Activated T-helper 2 cell treated with anti-CD3 and anti-CD28 coated beads, Interferon-gamma antibody, Interleukin-2, Interleukin-4, amounts not matched to agents 10 μg/mL and 5 μg/mL and 100 μg/mL, durations not matched to agents 14 hours and 24 hours and 36 hours (primary cell): ENCODE measurements at places on chromosomes 16 and 17. TPM values are rescaled to one million over a fixed set of nuclear protein-coding genes. Genes with fewer than 3 reads are reported as not detected.

GRCh38 chr16:24488045-24488444 is 51.3 kb upstream of the RBBP6 start:
- no peaks in the 10 kb centered on the region for H3K27me3 ChIP-seq
- no peak overlapping the region for H3K27ac ChIP-seq
- no peaks in the 10 kb centered on the region for H3K36me3 ChIP-seq
- H3K4me3 ChIP-seq, result no peak overlapping the region
- no peak for DNase-seq

DNA sequence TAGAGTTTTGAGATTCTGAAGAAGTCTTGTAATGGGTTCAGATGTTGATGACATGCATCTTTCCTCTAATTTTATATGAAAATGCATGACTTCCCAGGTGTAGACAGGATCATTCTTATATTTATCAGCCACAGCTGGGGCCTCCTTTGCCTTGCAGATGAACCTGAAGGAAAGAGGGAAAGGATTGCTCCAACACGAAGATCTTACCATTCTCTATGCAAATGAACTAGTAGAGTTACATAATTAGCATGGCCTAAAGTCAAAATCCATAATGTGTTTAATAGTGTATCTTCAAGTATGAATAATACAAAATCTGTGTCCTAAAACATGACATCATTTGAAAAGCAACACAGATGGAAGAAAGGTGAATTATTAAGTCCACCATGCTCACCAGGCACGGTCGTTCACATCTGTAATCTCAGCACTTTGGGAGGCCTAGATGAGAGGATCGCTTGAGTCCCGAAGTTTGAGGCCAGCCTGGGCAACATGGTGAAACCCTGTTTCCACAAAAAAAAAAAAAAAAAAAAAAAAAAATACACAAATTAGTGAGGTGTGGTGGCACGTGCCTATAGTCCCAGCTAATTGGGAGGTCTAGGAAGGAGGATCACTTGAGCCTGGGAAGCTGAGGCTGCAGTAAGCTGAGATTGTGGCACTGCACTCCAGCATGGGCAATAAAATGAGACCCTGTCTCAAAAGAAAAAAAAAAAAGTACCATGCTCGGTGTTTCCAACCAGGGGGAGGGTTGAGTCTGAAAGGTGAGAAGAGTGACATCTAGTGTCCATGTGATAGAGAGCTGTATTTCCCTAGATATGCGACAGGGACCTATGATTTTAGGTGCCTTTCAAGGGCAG is 6.3 kb downstream of the VWA3A start:
- H3K4me3 ChIP-seq, result no peak overlapping the region
- no peak for DNase-seq
- H3K27me3 ChIP-seq, result peaks cover 25% of the 10 kb centered on the region
- peaks cover 1% of the 10 kb centered on the region for H3K4me1 ChIP-seq
- H3K27ac ChIP-seq, result no peak overlapping the region

The ADGRG1 gene
- total RNA-seq, result 1.8 and 1.9 TPM in 2 replicates

- H3K27me3 ChIP-seq, result peaks cover 2% of the 10 kb centered on the region
- no peak overlapping the region for H3K27ac ChIP-seq
- no peak overlapping the region for H3K4me3 ChIP-seq
- H3K4me1 ChIP-seq, result no peaks in the 10 kb centered on the region
These were observed 127.7 kb downstream of the NTN1 start for GRCh38 chr17:9148905-9149525.

The CHRNE gene
- 0.32 and 0.44 TPM in 2 replicates for total RNA-seq

The MYH1 gene
- total RNA-seq, result not detected in 2 replicates

GRCh38 chr16:86050591-86051367 is 151.8 kb downstream of the IRF8 start:
- no peak for DNase-seq
- no peaks in the 10 kb centered on the region for H3K36me3 ChIP-seq
- H3K27ac ChIP-seq, result no peak overlapping the region
- H3K4me3 ChIP-seq, result no peak overlapping the region

DNA sequence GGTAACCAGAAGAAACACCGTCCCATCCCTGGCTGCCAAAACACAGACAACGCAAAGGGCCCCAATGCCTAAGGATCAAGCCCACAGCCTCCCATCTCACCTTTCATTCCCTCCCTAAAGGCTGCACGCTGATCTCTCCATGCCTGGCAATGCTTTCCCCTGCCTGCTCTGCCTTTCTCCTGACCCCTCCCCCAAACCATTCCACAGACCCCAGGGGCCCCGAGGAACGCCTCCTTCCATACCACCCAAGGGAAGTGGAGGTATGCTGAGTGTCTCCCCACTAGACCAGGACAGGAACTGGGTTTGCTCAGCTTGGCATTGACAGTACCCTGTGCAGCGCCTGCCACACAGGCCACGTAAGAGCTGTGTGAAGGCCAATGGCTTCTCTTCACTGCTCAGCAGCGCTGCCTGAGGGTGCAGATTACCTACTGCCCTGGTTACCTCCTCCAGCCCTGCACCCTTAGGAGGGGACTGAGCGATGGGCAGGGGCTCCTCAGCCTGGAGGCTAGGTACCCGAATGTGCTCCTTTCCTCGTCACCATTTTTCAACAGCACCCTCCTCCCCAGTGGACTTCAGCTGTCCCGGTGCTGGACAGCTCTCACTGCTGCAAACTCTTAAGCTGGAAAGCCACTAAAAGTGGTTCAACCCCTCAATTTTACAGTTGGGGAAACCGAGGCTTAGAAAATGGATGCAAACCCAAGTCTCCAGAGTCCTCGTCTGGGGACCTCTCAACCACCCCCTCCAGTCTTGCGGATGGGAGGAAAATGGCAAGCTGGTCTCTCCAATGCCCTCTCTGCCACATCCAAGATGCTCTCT is 45.0 kb downstream of the SRCIN1 start:
- peaks cover 57% of the 10 kb centered on the region for H3K27me3 ChIP-seq
- no peaks in the 10 kb centered on the region for H3K36me3 ChIP-seq
- no peak overlapping the region for H3K27ac ChIP-seq
- no peak overlapping the region for H3K4me3 ChIP-seq
- peaks cover 20% of the 10 kb centered on the region for H3K4me1 ChIP-seq
- no peak for DNase-seq

GRCh38 chr16:86661706-86662105 is 83.4 kb downstream of the FOXL1 start:
- H3K4me1 ChIP-seq, result peaks cover 28% of the 10 kb centered on the region
- no peak overlapping the region for H3K4me3 ChIP-seq
- no peak for DNase-seq
- no peaks in the 10 kb centered on the region for H3K36me3 ChIP-seq
- no peaks in the 10 kb centered on the region for H3K27me3 ChIP-seq

The MEIOB gene
- total RNA-seq, result not detected in 2 replicates

- no peaks in the 10 kb centered on the region for H3K27me3 ChIP-seq
- H3K27ac ChIP-seq, result no peak overlapping the region
- peaks cover 4% of the 10 kb centered on the region for H3K4me1 ChIP-seq
- H3K36me3 ChIP-seq, result peaks cover 31% of the 10 kb centered on the region
- no peak for DNase-seq
These were observed 9.4 kb downstream of the CLUH start for GRCh38 chr17:2701996-2702741.

The TEKT1 gene
- total RNA-seq, result not detected in 2 replicates

DNA sequence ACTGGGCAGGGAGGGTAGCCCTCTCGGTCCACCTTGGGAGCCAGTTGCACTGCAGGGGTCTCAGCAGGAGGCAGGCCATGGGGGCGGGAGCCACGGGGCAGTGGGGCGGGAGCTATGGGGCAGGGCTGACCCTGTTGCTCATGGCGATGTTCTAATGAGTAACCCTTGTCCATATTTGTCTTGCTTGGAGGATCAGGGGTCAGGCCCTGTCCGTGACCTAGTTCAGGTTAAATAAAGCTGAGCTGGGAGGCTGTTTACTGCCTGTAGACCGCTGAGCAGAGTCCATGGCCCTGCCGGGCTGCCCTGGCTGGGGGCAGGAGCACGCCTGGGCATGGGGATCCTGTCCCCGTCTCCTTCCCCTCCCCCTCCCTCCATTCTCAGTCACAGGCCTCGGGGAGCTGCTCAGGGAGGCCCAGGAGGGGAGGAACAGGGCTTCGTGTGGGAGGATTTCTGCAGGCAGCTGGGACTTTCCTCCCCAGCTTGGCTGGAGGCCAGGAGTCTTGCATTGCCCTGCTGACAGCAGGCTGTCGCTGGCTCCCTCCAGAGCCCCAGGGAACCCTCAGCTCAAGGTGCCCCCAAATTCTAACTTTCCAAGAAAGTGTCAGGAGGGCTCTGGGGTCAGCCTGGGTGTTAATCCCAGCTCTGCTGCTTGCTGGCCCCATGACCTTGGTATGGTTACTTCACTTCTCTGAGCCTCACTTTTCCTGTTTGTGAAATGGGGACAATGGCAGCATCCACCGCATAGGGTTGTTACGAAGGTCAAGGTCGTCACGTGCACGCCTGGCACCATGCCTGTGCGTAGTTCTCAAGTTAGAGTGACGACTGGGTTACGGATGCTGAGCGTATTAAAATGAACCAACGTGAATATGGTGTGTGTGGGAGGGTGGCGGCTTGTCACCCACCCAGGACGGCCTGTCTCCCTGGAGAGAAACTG is 6.1 kb upstream of the SERPINF2 start:
- H3K27ac ChIP-seq, result no peak overlapping the region
- peaks cover 4% of the 10 kb centered on the region for H3K4me1 ChIP-seq
- H3K27me3 ChIP-seq, result no peaks in the 10 kb centered on the region
- H3K36me3 ChIP-seq, result peaks cover 10% of the 10 kb centered on the region

GRCh38 chr17:17729620-17730249 is 48.5 kb downstream of the RAI1 start:
- no peaks in the 10 kb centered on the region for H3K36me3 ChIP-seq
- no peaks in the 10 kb centered on the region for H3K27me3 ChIP-seq
- no peak overlapping the region for H3K27ac ChIP-seq
- DNase-seq, result peak; percentile 37
- peaks cover 18% of the 10 kb centered on the region for H3K4me1 ChIP-seq

DNA sequence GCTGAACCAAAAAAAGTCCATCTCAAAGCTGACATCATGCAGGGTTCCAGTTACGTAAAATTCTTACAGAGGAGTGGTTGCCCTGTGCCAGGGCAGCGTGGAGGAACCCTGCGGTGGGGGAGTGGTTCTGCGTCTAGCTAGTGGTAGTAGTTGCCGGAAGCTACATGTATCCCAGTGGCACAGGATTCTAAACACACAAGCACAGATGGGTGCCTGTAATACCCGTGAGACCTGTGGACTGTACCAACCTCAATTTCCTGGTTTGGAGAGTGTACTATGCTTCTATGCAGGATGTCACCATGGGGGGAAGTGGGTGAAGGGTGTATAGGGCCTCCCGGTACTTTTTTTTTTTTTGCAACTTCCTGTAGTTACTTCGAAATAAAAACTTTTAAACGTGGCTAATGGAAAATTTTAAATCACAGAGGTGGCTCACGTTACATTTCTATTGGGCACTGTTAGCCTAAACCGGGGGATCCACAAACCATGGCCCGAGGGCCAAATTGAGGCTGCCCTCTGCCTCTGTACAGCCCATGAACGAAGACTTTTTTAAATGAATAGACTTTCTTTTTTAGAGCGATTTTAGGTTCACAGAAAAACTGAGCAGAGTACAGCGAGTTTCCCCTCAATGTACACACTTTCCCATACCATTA is 38.5 kb downstream of the TBC1D16 start:
- no peaks in the 10 kb centered on the region for H3K36me3 ChIP-seq
- peak overlapping the region; percentile 94 for H3K27ac ChIP-seq
- H3K27me3 ChIP-seq, result no peaks in the 10 kb centered on the region

- peak overlapping the region; percentile 87 for H3K4me3 ChIP-seq
- no peak for DNase-seq
- peak overlapping the region; percentile 58 for H3K27ac ChIP-seq
- peaks cover 29% of the 10 kb centered on the region for H3K36me3 ChIP-seq
- no peaks in the 10 kb centered on the region for H3K27me3 ChIP-seq
These were observed 1.0 kb upstream of the CCNF start for GRCh38 chr16:2428051-2428783.

DNA sequence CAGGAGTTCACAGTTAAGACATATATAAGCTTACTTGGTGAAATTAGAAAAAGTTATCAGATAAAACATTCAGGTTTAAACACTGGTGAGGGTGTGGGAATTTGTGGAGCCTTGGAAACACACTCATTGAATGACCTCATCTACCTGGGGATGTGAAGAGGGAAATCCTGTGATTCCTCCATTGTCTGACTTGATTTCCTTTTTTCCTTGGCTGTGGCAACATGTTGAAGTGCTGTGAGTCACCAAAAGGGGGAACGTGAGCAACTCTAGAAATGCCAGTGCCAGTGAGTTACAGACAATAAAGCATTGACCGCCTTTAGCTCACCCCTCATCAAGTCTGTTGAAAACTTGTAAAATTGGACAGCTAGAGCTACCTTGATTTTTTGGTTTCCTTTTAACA is 1.8 kb downstream of the HMOX2 start:
- H3K27ac ChIP-seq, result peak overlapping the region; percentile 72
- peak overlapping the region; percentile 80 for H3K4me3 ChIP-seq
- H3K27me3 ChIP-seq, result no peaks in the 10 kb centered on the region
- H3K36me3 ChIP-seq, result peaks cover 16% of the 10 kb centered on the region
- DNase-seq, result no peak

- no peak for DNase-seq
- H3K27me3 ChIP-seq, result peaks cover 71% of the 10 kb centered on the region
- H3K4me1 ChIP-seq, result peaks cover 10% of the 10 kb centered on the region
- peak within 1 kb of the TSS; percentile 33 for H3K4me3 ChIP-seq
- H3K27ac ChIP-seq, result no peak within 1 kb of the TSS
- H3K36me3 ChIP-seq, result no peaks in the 10 kb centered on the region
These were observed at the start of gene FOXL1 for GRCh38 chr16:86578061-86578599. FOXL1 (plus strand) TSS chr16:86578549; CDS start chr16:86578724, 175 bp downstream.

GRCh38 chr17:45234641-45235415 is 13.1 kb downstream of the FMNL1 start:
- peaks cover 89% of the 10 kb centered on the region for H3K36me3 ChIP-seq
- peaks cover 61% of the 10 kb centered on the region for H3K4me1 ChIP-seq
- H3K4me3 ChIP-seq, result peak overlapping the region; percentile 38
- no peak for DNase-seq

DNA sequence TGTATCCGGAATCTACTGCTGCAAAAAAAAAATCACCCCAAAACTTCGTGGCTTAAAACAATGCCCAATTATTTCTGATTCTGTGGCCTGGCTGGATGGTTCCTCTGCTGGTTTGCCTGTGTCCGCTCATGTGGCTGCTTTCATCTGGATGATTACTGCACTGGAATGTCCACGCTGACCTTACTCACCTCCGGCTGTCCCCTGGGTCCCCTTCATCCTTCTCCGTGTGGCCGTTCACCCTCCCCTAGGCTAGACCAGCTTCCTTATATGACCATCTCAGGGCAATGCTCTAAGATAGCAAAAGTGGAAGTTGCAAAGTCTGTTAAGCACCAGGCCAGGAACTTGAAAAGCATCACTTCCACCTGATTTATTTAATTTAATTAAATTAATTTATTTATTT is 31.4 kb upstream of the SPNS2 start:
- no peaks in the 10 kb centered on the region for H3K36me3 ChIP-seq
- H3K4me1 ChIP-seq, result no peaks in the 10 kb centered on the region
- no peak overlapping the region for H3K4me3 ChIP-seq

- peak overlapping the region; percentile 82 for H3K27ac ChIP-seq
- H3K4me1 ChIP-seq, result peaks cover 19% of the 10 kb centered on the region
- peaks cover 25% of the 10 kb centered on the region for H3K36me3 ChIP-seq
These were observed 559 bp downstream of the MVD start for GRCh38 chr16:88662222-88662842.

- H3K27ac ChIP-seq, result peak overlapping the region; percentile 79
- H3K4me3 ChIP-seq, result peak overlapping the region; percentile 84
- H3K4me1 ChIP-seq, result peaks cover 44% of the 10 kb centered on the region
- DNase-seq, result no peak
- H3K36me3 ChIP-seq, result no peaks in the 10 kb centered on the region
These were observed 673 bp upstream of the CHD9 start for GRCh38 chr16:53053967-53054669.

The DHRS11 gene
- total RNA-seq, result 12.3 and 12.4 TPM in 2 replicates
